ENCODE measurements at places on chromosomes 6 and 20. TPM values are rescaled to one million over a fixed set of nuclear protein-coding genes. Genes with fewer than 3 reads are reported as not detected.

DXO gene
- total RNA-seq: 24.3 TPM

DNA sequence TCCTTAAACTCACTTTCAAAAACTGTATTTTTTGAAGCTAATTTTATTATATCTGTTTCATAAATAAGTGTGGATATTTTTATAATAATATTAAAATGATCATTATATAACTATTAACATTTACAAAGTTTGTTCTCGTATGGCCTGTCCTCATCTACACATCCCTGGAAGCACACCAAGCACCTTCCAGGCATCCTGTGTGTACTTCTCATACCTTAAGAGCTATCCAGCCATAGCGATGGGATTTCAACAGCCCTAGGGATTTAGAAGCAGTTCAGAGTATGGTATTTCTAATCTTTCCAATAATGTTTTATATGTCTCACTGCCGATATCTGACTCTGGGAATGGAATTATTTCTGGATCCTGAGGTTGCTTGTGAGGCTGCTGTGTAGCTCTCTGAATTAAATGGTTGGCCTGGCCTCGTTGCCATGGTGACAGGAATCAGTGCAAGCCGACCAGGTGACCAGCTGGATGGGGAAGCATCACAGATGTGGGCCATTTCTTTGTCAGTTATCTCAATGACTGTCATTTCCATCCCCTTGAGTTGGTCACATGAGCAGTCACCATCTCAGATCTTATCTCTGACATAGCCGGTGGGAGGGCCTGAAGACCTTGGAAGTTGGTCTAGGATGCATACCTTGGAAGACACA, 265.2 kb upstream of the RIN2 start:
- DNase-seq: no peak

SLC22A2 gene
- total RNA-seq: 1.1 TPM

GRCh38 chr20:896501-897025, 19.6 kb downstream of the ANGPT4 start:
- no peak for DNase-seq

TMEM14A gene
- 66.7 TPM for total RNA-seq

Measured in Daoy (cell line).